ENCODE measurements at places on chromosomes 3 and 15. TPM values are rescaled to one million over a fixed set of nuclear protein-coding genes. Genes with fewer than 3 reads are reported as not detected.

TPRG1 gene
- total RNA-seq = 2.1 TPM

IL17RE gene
- 0.74 TPM for total RNA-seq

- no peak for DNase-seq
- H3K36me3 ChIP-seq = no peaks in the 10 kb centered on the region
- no peaks in the 10 kb centered on the region for H3K4me1 ChIP-seq
- H3K27me3 ChIP-seq = no peaks in the 10 kb centered on the region
- no peak overlapping the region for H3K4me3 ChIP-seq
- H3K27ac ChIP-seq = no peak overlapping the region
Measured at GRCh38 chr3:20572473-20572872, 386.5 kb upstream of the SGO1 start.

DNA sequence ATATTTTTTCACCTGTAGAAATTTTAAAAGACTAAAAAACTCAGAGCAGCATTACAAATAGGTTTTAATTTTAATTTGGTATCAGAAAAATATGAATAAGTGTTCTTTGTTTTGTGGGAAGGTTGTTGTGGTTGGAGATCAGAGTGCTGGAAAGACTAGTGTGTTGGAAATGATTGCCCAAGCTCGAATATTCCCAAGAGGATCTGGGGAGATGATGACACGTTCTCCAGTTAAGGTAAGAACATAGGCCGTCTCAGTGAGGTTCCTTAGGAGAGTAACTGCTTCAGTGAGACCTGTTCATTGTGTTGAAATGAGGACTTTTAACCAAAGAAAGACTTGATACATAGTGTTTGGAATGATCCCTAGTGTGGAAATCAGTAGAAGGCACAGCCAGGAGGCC lies 44.8 kb downstream of the OPA1 start:
- no peak for DNase-seq
- peaks cover 2% of the 10 kb centered on the region for H3K27me3 ChIP-seq
- H3K27ac ChIP-seq = no peak overlapping the region
- no peak overlapping the region for H3K4me3 ChIP-seq

DNA sequence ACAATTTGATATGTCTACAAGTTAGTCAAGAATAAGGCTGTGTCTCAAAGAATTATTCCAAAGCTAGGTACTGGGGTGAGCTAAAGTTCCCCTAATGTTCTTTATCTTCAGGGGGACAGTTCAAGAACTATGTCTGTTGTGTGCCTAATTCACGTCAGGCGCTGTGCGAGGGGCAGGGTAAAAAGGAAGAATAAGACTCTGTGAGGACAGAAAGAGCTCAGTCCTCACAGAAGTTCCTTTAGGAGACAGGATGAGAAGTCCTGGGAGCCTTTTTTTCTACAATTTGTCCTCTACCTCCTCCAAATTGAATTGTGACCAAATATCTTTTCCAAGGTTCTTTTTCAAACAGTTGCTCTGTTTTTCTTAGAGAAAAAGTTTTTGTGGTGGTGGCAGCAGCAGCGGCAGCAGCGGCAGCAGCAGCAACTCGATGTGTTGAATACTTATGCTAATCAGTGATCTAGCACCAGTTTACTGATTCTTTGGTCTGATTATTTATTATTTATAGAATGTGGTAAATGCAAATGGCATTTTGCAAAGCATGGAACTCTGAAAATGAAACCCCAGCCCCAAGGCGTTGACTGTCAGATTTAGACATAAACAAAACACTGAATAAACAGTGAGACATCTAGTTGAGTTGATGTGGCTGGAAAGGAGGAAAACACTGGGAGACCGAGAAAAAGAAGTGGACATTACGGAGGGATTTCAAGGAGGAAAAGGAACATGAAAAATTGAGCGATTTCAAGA lies 88.6 kb downstream of the GTPBP8 start:
- no peak overlapping the region for H3K4me3 ChIP-seq
- H3K36me3 ChIP-seq = no peaks in the 10 kb centered on the region
- H3K4me1 ChIP-seq = no peaks in the 10 kb centered on the region
- DNase-seq = no peak
